ENCODE measurements at places on chromosomes 2 and 18. TPM values are rescaled to one million over a fixed set of nuclear protein-coding genes. Genes with fewer than 3 reads are reported as not detected.

- no peak overlapping the region for H3K4me3 ChIP-seq
- no peak for DNase-seq
Observed at GRCh38 chr2:239670463-239671120, 269.8 kb upstream of the HDAC4 start.

DNA sequence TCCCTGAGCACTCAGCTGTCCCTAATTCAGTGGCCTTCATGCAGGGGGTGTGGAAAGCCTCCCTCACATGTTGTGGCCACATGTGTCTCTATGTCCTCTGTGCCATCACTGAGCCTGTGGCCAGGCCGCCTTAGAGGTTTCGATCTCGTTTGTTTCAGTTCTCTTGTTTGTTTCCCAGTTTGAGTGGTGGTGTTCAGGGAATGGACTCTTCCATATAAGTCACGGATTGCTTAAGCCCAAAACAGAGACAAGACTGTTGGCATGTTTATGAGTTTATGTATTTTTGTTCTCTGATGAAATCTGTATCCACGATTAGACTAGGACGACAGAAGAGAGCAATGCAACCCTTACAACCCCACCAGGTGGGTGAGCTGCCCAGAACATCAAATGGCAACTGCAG lies 134.5 kb downstream of the CCBE1 start:
- no peaks in the 10 kb centered on the region for H3K36me3 ChIP-seq
- no peak for DNase-seq
- H3K4me1 ChIP-seq, result no peaks in the 10 kb centered on the region
- H3K4me3 ChIP-seq, result no peak overlapping the region

DNA sequence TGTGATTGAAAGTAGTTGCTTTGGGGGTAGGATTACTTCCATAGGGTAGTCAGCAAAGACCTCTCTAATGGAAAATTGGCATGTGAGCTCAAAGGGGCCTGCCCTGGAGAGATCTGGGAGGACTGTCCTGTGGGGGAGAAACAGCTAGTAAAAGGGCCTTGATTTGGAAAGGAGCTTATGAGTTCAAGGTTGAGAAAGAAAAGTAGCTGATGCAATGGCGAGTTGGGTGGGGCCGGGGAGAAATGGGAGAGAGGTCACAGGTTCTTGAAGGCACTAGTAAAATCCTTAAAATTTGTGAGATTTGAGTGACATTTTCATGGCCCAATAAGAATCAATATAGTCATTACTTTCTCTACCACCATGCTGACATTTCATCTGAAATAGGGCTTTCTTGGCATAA lies 82.0 kb upstream of the CCDC195 start:
- H3K36me3 ChIP-seq, result no peaks in the 10 kb centered on the region
- no peak for DNase-seq
- no peaks in the 10 kb centered on the region for H3K27me3 ChIP-seq
- no peaks in the 10 kb centered on the region for H3K4me1 ChIP-seq

- no peak overlapping the region for H3K27ac ChIP-seq
- H3K4me1 ChIP-seq, result no peaks in the 10 kb centered on the region
- H3K4me3 ChIP-seq, result no peak overlapping the region
- H3K36me3 ChIP-seq, result no peaks in the 10 kb centered on the region
- no peaks in the 10 kb centered on the region for H3K27me3 ChIP-seq
Observed at GRCh38 chr2:111196435-111196834, 75.7 kb downstream of the BCL2L11 start.

- H3K36me3 ChIP-seq, result no peaks in the 10 kb centered on the region
- no peak overlapping the region for H3K4me3 ChIP-seq
- H3K27me3 ChIP-seq, result peaks cover 23% of the 10 kb centered on the region
Observed at GRCh38 chr2:219692521-219692920, 65.1 kb downstream of the SLC4A3 start.

DNA sequence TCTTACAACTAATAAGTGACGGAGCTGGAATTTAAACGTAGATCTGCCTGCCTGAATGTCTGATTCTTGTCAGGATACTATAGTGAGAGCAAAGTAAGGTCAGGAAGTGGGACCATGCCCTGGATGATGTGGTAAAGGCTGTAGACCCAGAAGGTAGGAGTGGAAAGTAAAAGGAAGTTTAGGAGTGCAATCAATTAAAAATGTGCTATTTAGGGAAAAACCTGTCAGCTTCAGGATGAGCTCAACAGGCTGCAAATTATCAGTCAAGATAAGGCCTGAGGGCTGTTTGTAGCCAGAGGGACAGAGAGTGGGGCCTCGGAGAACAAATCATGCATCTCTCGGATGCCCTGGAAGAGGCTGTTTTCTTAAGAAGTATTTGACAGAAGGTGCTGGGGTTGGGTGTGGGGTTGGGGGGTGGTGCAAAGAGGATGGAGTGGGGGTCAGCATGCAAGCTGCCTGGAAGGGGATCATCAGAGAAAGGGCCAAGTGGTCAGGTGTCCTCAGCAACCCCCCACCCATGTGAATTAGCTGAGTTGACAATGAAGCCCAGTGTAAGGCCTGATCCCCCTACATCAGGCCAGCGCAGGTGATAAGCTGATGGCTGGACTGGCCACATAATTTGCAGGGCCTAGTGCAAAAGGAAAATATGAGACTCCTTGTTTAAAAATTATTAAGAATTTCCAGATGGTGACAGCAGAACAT lies 53.2 kb upstream of the MAPRE3 start:
- H3K4me1 ChIP-seq, result no peaks in the 10 kb centered on the region
- H3K4me3 ChIP-seq, result no peak overlapping the region
- no peak for DNase-seq
- H3K36me3 ChIP-seq, result no peaks in the 10 kb centered on the region
- peaks cover 52% of the 10 kb centered on the region for H3K27me3 ChIP-seq

GRCh38 chr2:241154915-241155314 lies 4.6 kb downstream of the PPP1R7 start:
- H3K4me1 ChIP-seq, result peaks cover 22% of the 10 kb centered on the region
- H3K36me3 ChIP-seq, result no peaks in the 10 kb centered on the region

DNA sequence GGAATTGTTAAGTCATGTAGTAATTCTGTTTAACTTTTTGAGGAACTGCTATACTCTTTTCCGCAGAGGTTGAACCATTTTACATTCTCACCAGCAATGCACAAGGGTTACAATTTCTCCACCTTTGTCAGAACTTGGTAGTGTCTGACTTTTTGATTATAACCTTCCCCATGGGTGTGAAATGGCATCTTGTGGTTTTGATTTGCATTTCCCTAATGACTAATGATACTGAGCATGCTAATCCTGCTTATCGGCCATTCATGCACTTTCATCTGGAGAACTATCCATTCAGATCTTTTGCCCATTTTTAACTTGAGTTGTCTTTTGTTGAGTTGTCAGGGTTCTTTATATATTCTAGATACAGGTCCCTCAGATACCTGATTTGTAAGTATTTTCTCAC lies 47.2 kb downstream of the CYB5A start:
- no peak overlapping the region for H3K27ac ChIP-seq
- peaks cover 9% of the 10 kb centered on the region for H3K4me1 ChIP-seq
- no peak for DNase-seq
- no peaks in the 10 kb centered on the region for H3K36me3 ChIP-seq

DNA sequence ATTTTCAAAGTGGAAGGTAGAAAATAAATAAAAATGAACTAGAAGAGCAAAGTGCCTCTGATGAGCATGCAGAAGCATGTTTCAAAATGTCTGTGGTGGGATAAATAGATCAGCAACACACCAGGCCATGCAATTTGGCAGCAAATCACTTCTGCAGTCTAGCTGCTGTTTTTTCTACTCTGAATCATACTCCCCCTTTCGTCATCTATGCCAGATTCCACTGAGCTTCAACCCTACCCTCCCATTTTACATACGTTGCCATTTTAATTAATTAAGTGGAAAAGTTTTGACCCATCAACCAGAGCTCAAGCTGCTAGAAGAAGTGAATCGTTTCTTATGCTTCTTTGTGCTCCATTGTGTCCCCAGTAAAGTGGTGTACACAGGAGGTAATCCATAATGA lies 79.3 kb downstream of the NRXN1 start:
- no peaks in the 10 kb centered on the region for H3K4me1 ChIP-seq
- no peak for DNase-seq
- H3K27me3 ChIP-seq, result no peaks in the 10 kb centered on the region
- no peak overlapping the region for H3K27ac ChIP-seq

GRCh38 chr2:19818039-19818438 lies 83.7 kb downstream of the TTC32 start:
- no peaks in the 10 kb centered on the region for H3K4me1 ChIP-seq
- H3K4me3 ChIP-seq, result no peak overlapping the region
- H3K27ac ChIP-seq, result no peak overlapping the region
- DNase-seq, result peak; percentile 22
- no peaks in the 10 kb centered on the region for H3K36me3 ChIP-seq

DNA sequence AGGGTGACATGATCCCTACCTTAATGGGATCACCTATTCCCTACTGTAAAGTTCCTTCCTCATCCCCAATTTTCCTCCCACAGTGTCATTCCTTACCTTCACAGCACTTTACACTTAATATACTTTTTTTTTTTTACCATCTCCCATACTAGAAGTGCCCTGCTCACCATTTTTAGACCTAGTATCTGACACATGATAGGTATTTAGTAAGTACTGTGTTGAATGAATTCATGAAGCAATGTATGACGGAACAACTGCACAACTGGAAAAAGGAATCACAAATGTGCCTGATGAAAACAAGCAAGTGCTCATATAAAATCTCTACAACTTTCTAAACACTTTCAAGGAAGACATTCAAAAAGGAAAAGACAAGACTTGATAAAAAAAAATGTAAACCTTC lies 77.0 kb upstream of the ST8SIA5 start:
- H3K36me3 ChIP-seq, result peaks cover 20% of the 10 kb centered on the region
- DNase-seq, result no peak
- no peaks in the 10 kb centered on the region for H3K27me3 ChIP-seq
- no peaks in the 10 kb centered on the region for H3K4me1 ChIP-seq
- no peak overlapping the region for H3K27ac ChIP-seq

- no peak overlapping the region for H3K27ac ChIP-seq
- DNase-seq, result no peak
Observed at GRCh38 chr2:154832711-154833110, 134.2 kb downstream of the KCNJ3 start.

- no peaks in the 10 kb centered on the region for H3K4me1 ChIP-seq
- DNase-seq, result no peak
- H3K4me3 ChIP-seq, result no peak overlapping the region
- no peaks in the 10 kb centered on the region for H3K27me3 ChIP-seq
Observed at GRCh38 chr18:37425222-37425621, 140.4 kb downstream of the CELF4 start.

- H3K4me1 ChIP-seq, result peaks cover 6% of the 10 kb centered on the region
- no peak overlapping the region for H3K27ac ChIP-seq
- DNase-seq, result no peak
- H3K36me3 ChIP-seq, result no peaks in the 10 kb centered on the region
Observed at GRCh38 chr2:181459621-181460021, 2.4 kb downstream of the ITGA4 start.

DNA sequence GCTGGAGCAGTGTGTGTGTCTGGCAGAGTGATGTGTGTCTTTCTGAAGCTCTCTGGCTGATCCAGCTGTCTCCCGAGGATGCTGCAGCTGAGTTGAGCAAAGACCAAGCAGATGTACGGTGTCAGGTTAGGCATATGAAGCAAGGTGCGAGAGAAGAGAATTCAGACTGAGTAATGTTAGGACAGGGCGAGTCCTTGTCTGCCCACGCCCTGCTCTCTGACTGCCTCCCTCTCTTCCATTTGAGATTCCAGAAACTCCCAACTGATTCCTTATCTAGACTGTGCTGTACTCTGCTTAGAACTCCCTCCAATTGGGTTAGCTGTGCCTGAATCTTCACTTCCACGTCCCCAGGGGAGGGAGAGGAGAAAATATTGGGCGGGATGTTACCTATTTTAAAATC lies 25.7 kb upstream of the LPIN1 start:
- no peak for DNase-seq
- peaks cover 8% of the 10 kb centered on the region for H3K4me1 ChIP-seq
- H3K27me3 ChIP-seq, result no peaks in the 10 kb centered on the region
- H3K4me3 ChIP-seq, result no peak overlapping the region

The MALT1 gene
- 17.1 TPM for total RNA-seq

The TET3 gene
- total RNA-seq, result 32.1 TPM

The UGT1A10 gene
- total RNA-seq, result not detected

The SH3BP4 gene
- total RNA-seq, result 29.2 TPM

The FER1L5 gene
- 0.29 TPM for total RNA-seq

The RAD51AP2 gene
- total RNA-seq, result 0.12 TPM

The ALPG gene
- not detected for total RNA-seq

The TEX44 gene
- total RNA-seq, result not detected

The SMARCAL1 gene
- 18.1 TPM for total RNA-seq

The TUBA3E gene
- not detected for total RNA-seq

The CGREF1 gene
- total RNA-seq, result 2.8 TPM

Measured in left lung (tissue), 14 donors.